ENCODE measurements at places on chromosomes 1 and 21. TPM values are rescaled to one million over a fixed set of nuclear protein-coding genes. Genes with fewer than 3 reads are reported as not detected.
A peak's percentile ranks its signal among the peaks of the same experiment; 100 is the strongest.

DNA sequence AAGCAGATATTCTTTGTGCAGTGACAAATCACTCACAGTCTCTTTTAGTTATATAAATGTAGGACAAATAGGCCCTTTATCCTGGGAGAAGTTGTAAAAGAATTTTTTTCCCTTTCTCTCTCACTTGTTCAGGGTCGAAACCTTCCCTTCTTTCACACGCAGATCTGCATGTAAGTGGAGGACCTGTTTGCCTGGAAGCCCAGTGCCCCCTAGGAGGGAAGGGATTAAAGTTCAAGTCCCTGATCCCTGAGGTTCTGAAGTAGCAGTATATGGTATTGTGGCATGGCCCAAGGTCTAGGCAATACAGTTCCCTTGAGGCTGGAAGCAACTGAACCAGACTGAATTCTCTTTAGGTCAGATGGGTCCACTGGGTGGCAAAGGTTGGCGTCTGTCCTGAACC, 48.6 kb upstream of the PTGFRN start:
- no peaks in the 10 kb centered on the region for H3K36me3 ChIP-seq
- no peak overlapping the region for H3K4me3 ChIP-seq
- no peaks in the 10 kb centered on the region for H3K4me1 ChIP-seq
- DNase-seq, result no peak

DNA sequence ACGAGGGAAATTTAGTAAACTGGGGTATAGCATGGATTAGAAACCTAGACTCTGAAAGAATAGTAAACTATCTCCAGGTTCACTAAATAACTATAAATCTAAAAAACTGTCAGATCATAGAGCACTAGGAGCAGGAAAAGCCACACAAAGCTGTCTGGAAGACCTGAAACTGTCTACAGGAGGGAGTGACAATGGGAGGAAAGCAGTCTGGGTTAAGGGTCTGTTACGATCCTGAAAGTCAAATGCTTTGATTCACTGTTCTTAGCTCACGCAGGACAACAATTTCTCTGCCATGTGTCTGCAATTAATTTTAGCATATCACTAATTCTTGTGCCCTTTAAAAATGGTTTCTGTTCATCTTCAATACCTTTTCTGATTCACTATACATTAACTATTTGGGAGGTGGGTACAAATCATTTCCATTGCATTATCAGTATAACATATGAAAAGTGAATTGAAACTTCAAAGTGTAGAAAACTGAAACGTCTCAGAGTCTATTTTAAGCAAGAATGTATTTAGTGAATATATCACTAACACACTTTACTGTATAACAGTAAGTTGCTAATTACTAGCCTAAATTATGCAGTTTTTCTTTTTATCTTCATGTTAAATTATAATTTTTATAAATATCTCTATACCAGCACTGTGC, 18.4 kb downstream of the CEP170 start:
- H3K27ac ChIP-seq, result peak overlapping the region; percentile 13
- H3K4me1 ChIP-seq, result peaks cover 22% of the 10 kb centered on the region
- H3K36me3 ChIP-seq, result no peaks in the 10 kb centered on the region
- H3K4me3 ChIP-seq, result no peak overlapping the region
- H3K27me3 ChIP-seq, result no peaks in the 10 kb centered on the region
- no peak for DNase-seq

- no peaks in the 10 kb centered on the region for H3K36me3 ChIP-seq
- peaks cover 46% of the 10 kb centered on the region for H3K4me1 ChIP-seq
- H3K27me3 ChIP-seq, result no peaks in the 10 kb centered on the region
- no peak for DNase-seq
Observed at GRCh38 chr1:111876631-111877030, 112.8 kb downstream of the KCND3 start.

DNA sequence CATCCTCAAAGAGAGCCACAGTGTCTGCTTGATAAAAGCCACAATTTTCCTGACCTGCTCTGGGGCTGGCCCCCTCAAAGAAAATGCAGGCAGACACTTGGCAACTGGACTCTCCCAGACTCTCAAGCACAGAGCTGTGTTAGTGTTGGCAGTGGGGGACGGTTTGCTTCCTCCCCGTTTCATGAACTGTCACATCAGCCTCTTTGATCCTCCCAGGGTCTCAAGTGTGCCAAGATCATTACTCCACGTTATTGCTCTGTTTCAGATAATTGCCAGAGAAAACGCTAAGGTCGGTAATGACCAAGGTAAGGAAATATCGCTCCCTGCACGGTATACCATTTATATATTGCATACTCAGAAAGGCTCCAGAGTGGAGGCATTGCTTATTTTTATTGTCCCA, 138.8 kb downstream of the NTMT2 start:
- H3K4me3 ChIP-seq, result no peak overlapping the region
- H3K36me3 ChIP-seq, result no peaks in the 10 kb centered on the region
- H3K4me1 ChIP-seq, result no peaks in the 10 kb centered on the region
- no peaks in the 10 kb centered on the region for H3K27me3 ChIP-seq

DNA sequence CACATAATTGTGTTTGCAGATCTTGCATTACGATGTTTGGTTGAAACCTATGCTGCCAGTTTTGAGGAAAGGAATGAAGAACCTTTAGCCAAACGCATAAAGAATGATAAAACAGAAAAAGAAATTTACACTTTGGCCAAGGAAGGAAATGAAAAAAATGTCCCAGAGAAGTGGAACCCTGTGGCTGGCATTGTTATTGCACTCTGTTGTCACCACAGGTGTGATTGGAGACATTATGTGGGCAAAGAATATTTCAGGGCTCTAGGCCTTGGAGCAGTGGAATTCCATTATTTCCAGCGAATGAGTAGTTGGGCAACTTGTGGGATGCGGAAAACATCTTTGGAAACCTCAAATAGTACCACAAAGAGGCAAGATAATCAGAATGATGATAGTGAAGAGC, 14.9 kb downstream of the TRMT13 start:
- H3K27me3 ChIP-seq, result no peaks in the 10 kb centered on the region
- H3K4me3 ChIP-seq, result no peak overlapping the region
- no peak overlapping the region for H3K27ac ChIP-seq
- H3K4me1 ChIP-seq, result no peaks in the 10 kb centered on the region
- peaks cover 52% of the 10 kb centered on the region for H3K36me3 ChIP-seq

The TNFSF4 gene
- total RNA-seq, result 1.0 TPM
